ENCODE measurements at places on chromosomes 6 and 20.

GRCh38 chr6:5287205-5287965 lies 26.1 kb downstream of the FARS2 start:
- no peak for DNase-seq

DNA sequence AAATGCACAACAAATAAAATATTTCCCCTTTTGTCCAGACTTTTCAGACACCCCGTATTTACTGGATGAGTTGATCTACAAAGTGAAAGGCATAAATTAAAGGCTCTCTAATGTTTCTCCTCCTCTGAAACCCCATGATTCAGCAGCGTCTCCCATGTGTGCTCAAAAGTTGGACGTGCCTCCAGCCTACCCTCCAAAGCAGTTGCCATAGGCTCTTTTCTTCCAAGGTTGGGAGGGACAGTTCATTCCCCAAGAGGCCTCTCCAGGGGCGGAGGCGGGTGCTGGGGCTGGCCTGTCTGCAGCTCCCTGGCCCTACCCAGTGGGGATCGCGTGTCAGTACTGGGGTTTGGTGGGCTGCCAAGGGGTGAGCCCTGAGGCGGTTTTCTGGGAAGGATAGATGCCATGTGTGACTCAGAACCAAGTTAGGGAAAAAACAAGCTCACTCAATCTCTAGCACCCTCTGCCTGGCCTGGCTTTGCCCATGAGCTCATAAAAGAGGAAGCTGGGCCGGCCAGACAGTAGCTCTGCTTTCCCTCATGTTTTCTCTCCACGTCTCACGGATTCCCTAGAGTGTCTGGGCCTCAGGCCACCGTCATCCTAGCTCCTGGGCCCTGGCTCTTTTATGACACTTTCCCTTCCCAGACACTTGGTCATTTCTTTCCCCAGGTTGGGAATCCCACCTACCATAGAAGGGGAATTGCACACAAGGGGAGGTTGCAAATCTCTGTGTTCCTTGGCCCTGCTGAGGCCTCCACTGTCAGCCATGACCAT lies 8.0 kb upstream of the IER3 start:
- no peak for DNase-seq

DNA sequence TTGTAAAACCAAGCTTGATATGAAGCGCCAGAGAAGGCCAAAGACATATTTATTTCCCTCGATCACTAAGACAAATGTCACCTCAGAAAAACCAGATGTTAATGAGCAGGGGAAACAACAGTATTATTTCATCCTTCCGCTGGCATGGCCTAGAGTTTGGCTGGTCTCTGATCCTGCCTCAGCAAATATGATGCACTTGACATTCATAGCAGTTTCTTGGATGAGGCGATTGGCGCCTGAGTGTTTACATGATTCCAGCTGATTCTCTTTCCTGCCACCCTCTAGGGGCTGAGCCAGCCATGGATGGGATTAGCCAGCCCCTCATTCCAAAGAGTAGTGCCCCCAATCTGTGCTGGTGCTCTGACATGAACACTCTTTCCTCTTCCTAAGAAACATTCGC lies 67.9 kb downstream of the STMND1 start:
- no peak for DNase-seq

DNA sequence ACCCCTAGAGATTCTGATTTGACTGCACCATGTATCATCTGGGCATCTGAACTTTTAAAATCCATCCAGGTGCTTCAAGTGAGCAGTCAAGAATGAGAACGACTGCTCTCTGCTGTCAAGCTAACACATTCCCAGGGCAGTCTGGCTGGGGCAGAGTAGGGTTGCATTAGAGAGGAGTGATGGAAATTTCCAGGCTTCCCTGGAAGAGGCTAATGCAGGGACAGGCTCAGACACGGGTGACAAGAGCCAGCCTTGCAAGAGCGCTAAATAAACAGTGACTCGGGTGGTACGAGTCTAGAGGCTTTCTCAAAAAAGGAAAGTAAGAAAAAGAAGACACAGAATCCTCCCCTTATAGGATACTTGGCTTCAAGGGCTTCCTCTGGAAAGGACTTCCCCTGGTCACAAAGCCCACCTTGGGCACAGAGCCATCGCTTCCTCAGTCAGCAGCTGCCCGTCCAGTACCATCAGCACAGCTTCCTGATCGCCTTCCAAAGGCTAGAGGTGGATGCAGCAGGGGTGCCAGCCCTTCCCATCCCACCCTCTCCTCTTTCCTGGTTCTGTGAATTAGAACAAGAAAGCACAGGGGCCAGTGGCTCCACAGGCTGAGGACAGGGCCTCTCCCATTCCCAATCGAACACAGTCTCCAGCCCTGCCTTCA lies 177.4 kb upstream of the RREB1 start:
- DNase-seq = no peak

- no peak for DNase-seq
Measured at GRCh38 chr20:1619861-1620444, at the start of gene SIRPB1. Gene SIRPB1 (minus strand): TSS chr20:1620009. CDS start chr20:1619944, 65 bp downstream.

DNA sequence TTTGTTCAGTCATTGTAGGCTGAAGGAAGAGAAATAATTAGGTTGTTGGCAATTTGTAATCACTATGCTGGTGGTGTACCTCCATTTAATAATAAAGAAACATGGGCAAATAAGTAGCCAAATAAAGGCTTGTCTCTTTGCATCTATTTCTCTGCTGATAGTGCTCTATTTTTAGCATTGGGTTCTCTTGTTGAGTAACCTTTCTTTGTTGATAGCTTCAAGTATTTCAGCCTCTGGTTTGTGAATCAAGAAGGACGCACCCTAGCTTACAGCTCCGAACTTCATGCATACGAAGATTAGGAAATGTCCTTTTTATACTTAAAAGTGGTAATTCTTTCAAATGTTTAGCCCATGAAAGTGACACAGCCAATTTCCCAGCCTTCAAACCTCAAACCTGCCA lies 2.6 kb downstream of the PPP1R14C start:
- DNase-seq = no peak

GRCh38 chr6:24721461-24722215 lies 2.7 kb upstream of the C6orf62 start:
- no peak for DNase-seq

GRCh38 chr20:35724321-35725230 lies 17.5 kb downstream of the RBM39 start:
- DNase-seq = no peak

GRCh38 chr6:166165558-166166313 lies 1.9 kb downstream of the TBXT start:
- no peak for DNase-seq

DNA sequence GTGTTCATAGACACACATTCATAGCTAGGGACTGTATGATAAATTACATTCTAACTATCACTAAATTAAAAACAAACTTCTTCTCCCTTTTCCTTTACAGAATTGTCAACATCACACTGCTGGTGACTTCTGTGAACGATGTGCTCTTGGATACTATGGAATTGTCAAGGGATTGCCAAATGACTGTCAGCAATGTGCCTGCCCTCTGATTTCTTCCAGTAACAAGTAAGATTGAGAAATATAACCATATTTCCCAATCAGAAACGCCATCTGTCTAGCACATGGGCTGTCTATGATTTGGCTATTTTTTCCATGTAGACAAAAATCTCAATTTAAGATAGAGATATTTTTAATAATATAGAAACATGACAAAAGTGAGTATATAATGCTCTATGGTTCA lies 367.7 kb downstream of the ARHGAP18 start:
- DNase-seq = no peak

- no peak for DNase-seq
Measured at GRCh38 chr6:151443454-151443853, 8.5 kb downstream of the RMND1 start.

DNA sequence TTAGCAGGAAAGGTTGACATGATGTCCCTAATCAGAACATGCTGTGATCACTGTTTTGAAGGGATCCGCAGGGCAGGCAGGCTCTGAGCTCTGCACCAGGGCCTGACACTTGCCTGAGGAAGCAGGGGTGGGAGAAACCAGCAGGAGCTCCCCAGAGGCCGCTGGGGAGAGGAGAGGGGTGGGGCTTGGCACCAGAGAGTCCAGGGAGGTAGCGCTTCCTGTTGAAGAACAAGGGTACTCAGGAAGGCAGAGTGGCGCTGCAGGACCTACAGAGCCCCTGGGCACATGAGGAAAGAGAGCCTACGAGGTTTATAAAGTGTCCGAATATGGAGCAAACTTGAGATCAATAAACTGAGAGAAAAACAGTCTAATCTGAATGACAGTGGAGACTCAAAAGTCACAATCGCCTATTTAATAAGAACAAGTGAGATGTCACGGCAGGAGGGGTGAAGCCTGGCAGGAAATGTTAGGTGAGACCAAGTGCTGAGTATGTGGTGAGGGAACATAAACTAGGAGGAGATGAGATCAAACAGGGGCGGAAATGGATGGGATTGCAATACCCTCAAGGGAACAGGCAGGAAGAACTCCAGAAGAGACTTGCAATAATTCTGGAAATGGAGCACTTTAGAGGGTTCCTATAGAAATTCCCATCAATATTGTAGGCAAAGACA lies 5.8 kb upstream of the TBXT start:
- no peak for DNase-seq

GRCh38 chr20:59149678-59150504 lies 13.7 kb upstream of the ZNF831 start:
- DNase-seq = peak; percentile 48

DNA sequence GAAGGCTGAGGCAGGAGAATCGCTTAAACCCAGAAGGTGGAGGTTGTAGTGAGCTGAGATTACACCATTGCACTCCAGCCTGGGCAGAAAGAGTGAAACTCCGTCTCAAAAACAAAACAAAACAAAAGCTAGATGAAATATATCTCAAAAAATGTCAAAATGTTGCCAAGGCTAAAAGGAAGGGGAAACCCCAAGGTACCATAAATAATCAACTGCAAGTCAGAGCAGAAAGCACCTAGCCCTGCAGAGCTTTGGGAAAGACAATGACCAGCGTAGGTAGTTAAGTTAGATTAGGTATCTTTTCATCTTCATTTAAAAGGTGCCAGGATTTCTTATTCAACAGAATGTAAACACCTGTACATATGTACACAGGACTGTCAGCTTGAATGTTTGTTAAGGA lies 33.0 kb downstream of the AKIRIN2 start:
- DNase-seq = no peak

- no peak for DNase-seq
Measured at GRCh38 chr20:51447097-51447764, 95.3 kb downstream of the NFATC2 start.

- no peak for DNase-seq
Measured at GRCh38 chr6:157599191-157599590, 218.2 kb downstream of the ZDHHC14 start.

DNA sequence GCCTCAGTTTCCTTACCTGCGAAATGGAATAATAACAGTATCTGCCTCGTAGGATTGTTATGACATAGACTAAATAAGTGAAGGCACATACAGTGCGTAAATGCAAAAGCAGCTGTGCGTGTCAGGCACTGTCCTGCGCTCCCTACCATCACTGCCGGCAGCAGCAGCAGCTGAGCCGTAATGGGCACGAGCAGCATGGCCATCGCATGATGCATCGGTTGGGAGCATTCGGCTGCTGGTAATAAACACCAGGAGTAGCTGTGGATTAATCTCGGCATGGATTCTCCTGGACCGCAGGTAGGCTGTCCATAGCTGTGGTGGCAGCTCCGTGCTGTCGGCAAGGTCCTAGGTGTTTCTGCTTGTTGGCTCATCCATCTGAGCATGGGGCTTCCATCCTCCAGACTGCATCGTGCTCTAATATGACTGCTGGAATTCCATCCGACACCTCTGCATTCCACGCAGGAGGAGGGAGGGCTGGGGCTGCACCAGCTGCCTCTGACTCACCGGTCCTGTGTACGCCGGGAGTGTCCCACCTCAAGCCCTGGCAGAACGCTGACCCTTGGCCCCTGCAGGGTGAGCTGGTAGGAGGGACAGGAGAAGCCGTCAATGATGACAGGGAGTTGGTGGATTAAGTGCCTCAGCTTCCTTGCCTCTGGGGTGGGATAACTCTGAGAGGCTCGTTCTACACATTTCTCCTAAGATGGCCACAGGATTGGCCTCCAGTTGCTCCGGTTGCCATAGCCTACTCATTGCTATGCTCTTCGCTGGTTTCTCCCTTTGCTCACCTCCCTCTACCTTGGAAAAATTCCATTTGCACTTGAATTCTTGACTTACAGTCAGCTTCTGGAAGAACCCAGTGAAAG lies 100.9 kb upstream of the PMEPA1 start:
- no peak for DNase-seq

DNA sequence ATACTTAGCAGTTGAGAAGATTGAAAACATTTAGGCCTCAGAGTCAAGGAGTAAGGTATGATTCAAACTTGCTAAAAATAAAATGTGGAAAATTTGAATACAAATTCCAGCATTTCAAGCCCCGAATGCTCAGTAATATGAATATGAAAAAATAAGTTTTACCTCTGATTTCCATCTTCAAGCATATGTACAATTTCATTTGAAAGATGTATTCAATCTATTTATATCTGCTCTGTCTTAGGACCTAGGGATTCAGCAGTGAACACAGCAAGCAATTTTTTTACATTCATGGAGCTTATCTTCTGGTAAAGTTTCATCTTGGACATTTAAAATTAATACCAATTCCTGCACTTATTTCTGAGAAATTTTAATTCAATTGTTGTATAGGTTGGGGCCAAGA lies 262.7 kb upstream of the FOXQ1 start:
- DNase-seq = no peak

DNA sequence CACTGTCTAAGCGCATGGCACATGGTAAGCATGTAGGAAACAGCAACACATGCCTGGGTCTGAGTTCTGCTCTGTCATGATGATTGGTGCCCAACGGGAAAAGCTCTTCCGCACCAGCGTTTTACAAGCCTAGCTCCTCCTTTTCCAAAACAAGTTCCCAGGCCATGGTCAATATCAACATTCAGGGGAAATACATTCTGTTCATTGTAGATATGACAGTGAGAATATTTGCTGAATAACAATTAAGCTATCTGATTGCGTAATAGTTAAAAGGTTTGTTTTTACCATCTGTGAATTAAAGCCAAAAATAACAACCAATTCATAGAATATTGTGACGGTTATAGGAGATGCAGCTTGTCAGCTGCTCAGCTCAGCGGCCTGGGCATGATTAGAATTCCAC lies 404.3 kb upstream of the SLC35B3 start:
- no peak for DNase-seq

- DNase-seq = no peak
Measured at GRCh38 chr6:83597511-83597910, 85.2 kb downstream of the PRSS35 start.

GRCh38 chr6:131744432-131745287 lies 33.8 kb upstream of the CTAGE9 start:
- DNase-seq = no peak

- no peak for DNase-seq
Measured at GRCh38 chr6:44034931-44035345, 92.3 kb downstream of the MRPL14 start.
